Naive thymus-derived CD4-positive, alpha-beta T cell (primary cell): ENCODE measurements at places on chromosomes 16 and 17. TPM values are rescaled to one million over a fixed set of nuclear protein-coding genes. Genes with fewer than 3 reads are reported as not detected.

- DNase-seq = no peak
Observed at GRCh38 chr16:89297910-89298545, 80.5 kb downstream of the ZNF778 start.

- DNase-seq = no peak
Observed at GRCh38 chr16:57478396-57479204, 7.7 kb downstream of the DOK4 start.

GRCh38 chr17:49687878-49688491 lies 10.1 kb upstream of the SPOP start:
- DNase-seq = no peak

- no peak for DNase-seq
Observed at GRCh38 chr16:19131825-19132218, 18.1 kb downstream of the ITPRIPL2 start.

DNA sequence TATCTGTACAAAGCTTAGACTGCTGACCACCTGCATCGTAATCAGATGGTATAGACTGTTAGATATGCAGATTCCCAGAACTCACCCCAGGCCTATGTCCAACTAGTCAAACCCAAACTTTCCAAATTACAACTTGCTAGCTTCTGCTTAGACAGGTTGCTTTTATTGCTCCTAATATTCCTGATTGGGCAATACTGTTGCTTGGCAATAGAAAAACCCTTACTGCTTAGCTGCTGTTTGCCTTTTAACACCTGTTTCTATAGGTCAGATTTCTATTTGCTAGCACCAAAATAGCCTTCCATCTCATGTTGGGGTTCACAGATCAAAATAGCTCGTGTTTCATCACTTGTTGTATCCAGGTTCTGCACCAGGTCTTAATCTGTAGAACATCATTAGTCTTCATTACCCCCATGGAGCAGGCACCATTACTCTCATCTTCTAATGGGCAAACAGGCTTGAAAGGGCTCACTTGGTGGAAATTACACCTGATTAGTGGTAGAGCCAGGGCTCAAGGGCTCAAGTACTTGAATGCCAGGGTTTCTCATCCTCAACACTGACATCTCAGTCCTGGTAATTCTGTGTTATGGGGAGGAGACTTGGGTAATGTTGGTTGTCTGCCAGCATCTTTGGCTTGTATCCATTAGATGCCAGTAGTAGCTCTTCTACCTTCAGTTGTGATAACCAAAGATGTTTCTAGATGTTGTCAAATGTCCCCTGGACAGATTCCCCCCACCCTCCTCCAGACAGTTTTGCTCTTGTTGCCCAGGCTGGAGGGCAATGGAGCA lies 2.7 kb downstream of the ZP2 start:
- DNase-seq = no peak

The CACNG3 gene
- total RNA-seq = not detected

GRCh38 chr16:84421938-84422220 lies 53.5 kb downstream of the ATP2C2 start:
- no peak for DNase-seq
